Stimulated activated CD8-positive, alpha-beta memory T cell treated with anti-CD3 and anti-CD28 coated beads, Interleukin-12 subunit alpha, Interleukin-12 subunit beta, amount 100 ng/mL, for 1 hour (primary cell): ENCODE measurements at places on chromosomes 1 and 21.

- no peak for DNase-seq
These were observed 486.5 kb downstream of the SIPA1L2 start for GRCh38 chr1:232143315-232143886.

DNA sequence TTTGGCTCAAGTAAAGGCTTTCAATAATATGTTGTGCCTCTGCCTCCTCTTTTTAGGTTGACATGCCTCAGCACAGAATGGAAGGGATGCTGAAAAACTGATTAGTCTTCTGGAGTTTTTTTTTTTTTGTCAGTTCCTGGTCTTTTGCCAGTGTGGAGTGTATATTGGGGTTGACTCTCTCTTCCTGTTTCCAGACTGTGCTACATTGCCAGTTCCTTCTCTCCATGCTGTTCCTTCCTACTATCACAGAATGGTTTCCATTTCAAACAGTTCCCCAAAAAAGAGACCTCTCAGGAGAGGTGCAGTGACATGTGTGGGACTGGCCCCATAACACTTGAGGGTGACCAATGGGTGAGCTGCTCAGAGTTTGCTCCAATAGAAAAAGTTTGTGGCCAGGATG is 101.7 kb upstream of the ETV3 start:
- DNase-seq, result no peak

GRCh38 chr1:48230236-48230635 is 7.7 kb downstream of the SLC5A9 start:
- no peak for DNase-seq

- DNase-seq, result no peak
These were observed 80.0 kb downstream of the USP25 start for GRCh38 chr21:15809818-15810217.

- DNase-seq, result no peak
These were observed 493.5 kb downstream of the DPYD start for GRCh38 chr1:97427371-97427770.

DNA sequence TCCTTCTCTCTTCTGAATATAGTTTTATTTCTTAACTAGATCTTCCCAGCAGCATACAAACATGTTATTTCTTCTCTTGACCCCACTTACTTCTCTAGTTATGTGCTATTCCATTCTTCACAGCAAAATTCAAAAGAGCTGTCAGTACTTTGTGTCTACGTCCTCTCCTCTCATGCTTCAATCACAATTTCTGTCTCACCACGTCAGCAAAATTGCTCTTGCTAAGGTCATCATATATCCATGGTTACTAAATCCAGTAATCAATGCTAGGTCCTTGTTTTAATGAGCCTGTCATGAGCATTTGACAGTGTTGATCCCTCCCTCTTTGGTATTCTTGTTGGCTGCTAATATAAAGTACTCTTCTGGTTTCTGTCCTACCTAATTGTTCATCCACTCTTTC is 214.2 kb downstream of the DENND1B start:
- DNase-seq, result no peak

DNA sequence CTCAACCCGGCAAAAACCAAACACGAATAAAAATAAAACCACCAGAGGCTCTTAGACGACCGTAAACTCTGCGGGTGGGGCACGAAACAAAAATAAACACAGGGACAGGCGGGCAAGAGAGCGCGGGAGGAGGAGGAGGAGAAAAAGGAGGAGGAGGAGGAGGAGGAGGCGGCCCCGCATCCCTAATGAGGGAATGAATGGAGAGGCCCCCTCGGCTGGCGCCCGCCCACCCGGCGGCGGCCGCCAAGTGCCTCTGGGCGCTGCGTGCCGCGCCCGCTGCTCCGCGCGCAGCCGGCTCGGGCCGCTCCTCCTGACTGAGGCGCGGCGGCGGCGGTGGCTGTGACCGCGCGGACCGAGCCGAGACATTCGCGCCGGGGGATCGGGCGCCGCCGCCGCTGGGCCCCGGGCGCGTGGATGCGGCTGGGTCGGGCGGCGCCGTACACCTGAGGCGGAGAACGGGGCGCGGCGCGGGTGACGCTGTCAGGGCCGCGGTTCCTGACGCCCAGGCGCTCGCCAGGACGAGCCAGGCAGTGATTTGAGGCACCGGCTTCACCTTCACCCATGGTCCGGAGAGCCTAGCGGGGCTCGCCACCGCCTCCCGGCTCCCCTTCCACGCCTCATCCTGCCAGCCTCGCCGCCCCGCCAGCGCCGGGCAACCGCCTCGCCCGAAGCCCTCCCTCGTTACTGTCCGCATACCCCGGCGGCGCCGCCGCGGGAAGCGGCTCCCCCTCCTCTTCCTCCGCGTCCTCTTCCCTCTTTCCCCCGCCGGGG is at the start of gene MARK1:
Gene MARK1, plus strand, starts transcription at position 229 of the 771 bp plus-strand sequence. CDS start 687 bp downstream, outside the sequence.
- DNase-seq, result no peak

GRCh38 chr1:204106825-204107224 is 33.9 kb downstream of the SOX13 start:
- DNase-seq, result no peak

DNA sequence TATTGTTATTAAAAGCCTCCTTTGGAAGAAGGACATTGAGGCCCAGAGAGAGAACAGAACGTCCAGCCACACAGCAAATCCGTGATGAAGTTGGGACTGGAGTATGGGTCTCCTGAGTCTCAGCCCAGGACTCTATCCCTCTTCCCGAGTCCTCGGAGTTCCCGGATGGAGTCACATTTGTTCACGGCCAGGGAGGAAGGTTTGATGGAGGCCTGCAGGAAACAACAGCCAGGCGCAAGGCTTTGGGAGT is 357 bp upstream of the TXLNA start:
- no peak for DNase-seq

DNA sequence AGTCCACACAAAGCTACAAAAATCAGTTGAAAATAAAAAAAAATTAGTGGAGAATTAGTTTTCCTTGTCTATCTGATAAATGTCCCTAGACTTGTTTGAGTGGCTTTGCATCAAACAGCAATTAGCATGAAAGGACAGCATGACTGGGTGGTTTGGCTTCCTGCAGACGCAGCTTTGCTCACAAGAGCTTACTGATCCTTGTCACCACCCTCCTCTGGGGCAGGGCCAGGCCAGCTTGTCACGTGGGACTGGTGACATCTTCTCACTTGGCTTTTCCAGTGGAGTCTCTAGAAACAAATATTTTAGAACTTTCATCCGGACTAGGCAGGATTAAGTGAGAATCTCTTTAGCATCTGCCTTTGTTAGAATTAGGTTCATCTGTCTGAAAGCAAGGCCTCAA is 76.0 kb upstream of the OLIG2 start:
- DNase-seq, result no peak

DNA sequence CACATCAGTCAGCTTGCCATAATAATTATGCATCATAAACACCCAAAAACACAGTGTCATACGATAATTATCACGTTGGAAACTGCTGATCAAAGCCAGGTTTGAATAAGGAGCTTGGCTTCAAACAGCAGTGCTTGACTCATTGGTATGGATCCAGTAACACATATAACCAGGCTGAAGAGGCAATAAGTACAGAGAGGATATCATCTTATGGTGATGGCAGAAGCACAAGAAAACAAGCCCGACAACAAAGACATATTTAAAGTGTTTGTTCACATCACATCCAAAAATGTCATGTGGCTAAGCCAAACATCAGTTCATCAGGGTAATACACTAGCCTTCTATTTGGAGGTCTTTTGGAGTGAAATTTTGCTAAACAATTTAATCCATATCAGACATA is 389.7 kb downstream of the NCAM2 start:
- DNase-seq, result no peak

GRCh38 chr1:230219174-230220067 is 152.4 kb downstream of the GALNT2 start:
- DNase-seq, result no peak

GRCh38 chr1:190303501-190303900 is 174.2 kb downstream of the BRINP3 start:
- DNase-seq, result no peak

GRCh38 chr1:217432339-217432738 is 198.6 kb downstream of the GPATCH2 start:
- no peak for DNase-seq

GRCh38 chr1:38735651-38736161 is 123.9 kb downstream of the RRAGC start:
- DNase-seq, result no peak

DNA sequence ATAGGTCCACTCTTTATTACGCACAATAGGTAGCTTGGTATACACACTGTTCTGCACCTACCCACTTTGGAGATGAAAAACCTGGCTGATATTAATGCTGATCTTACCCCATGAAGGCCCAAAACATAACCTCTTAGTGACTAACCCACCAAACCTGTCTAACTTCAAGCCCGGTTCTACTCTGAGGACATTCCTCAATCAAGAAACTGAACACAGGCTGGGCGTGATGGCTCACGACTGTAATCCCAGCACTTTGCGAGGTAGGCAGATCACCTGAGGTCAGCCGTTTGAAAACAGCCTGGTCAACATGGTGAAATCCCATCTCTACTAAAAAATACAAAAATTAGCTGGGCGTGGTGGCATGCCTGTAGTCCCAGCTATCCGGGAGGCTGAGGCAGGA is 50.5 kb downstream of the EYA3 start:
- no peak for DNase-seq

DNA sequence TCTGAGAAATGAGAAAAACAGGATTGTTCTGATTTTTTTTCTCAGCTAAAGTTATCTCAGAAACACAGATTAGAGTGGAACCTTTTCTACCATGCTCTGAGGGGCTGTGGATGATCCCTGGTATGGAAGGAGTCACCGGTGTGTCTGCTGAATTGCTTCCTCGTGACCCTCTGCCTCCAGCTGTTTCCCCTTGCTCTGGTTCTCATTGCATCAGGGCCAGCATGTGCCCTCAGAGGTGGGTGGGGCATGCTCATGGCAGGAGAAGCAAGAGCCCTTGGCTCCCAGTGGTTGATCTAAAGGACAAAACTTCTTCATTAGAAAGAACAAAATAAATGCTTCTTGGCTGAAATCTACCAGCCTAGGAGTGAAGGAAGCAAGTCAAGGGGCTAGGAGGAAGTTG is 183.2 kb upstream of the HMCN1 start:
- DNase-seq, result no peak

DNA sequence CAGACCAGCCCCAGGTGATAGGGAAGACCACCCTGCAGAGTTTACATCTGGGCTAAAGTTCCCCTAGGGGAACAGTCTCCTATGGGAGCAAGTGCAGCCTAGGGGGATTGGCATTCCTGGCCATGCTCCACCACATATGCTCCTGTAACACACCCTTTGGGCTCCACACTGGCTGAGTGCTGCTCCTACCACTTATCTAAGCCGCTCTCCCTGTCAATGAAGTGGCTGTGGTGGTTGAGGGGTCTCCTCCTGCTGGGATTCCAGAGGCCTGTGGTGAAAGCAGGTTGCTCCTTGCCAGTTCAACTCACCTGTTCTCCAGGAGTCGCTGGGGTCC is 51.1 kb downstream of the COL24A1 start:
- DNase-seq, result no peak

GRCh38 chr1:48923116-48923515 is 146.4 kb upstream of the BEND5 start:
- no peak for DNase-seq

- DNase-seq, result peak; percentile 84
These were observed at the start of gene CENPF for GRCh38 chr1:214602764-214603657. TSS of gene CENPF (plus strand) at chr1:214603195. CDS start at chr1:214613755, 10,560 bp downstream.

GRCh38 chr1:176950736-176951324 is 213.7 kb downstream of the ASTN1 start:
- DNase-seq, result no peak

DNA sequence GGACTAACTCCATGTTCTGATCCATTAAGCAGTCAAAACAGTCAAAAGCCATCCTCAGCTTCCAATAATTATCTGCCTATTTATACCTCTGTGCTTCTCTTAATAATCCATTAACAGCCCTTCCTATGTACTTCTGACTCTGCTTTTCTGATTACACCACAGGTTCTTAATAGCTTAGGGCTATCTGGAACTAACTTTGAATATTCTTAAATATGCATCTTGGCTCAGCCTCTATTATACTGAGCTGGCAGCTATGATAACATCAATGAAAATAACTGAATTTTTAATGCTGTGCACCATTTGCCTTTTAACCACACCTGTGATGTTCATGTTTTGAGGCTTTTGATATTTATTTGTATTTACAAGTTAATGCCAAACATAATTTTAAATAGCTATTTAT is 175.9 kb downstream of the DPYD start:
- DNase-seq, result no peak

DNA sequence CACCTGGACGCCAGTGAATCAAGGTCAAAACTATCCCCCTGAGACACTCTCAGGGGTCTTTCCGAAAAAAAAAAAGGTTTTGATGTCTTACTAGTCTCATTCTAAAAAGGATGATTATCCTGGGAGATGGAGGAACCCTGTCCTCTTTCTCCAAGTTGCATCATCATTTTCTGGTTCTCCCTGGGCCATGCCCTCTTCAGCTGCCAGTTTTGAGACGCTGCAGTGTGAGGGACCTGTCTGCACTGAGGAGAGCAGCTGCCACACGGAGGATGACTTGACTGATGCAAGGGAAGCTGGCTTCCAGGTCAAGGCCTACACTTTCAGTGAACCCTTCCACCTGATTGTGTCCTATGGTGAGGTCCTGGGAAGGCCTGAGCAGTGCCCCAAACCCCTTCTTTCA is 3.5 kb downstream of the FCRLA start:
- no peak for DNase-seq

GRCh38 chr1:91244737-91245136 is 159.9 kb downstream of the HFM1 start:
- no peak for DNase-seq

DNA sequence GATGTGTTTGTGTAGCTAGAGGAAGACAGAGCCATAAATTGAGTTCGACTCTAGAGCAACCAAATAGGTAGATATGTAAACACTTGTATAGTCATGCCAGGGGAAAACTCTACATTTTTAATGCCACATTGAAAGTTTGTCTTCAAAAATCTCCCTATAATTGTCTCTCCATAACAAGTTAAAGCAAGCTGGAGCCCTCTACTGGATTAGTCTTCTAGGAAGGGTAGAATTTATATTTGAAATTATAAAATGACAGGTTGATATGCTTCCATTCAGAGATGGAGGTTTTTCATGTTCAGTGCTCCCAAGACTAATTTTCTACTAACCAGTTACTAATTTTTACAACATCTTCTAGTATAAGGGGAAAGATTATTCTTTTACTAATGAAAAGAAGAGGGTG is 13.1 kb upstream of the COL24A1 start:
- DNase-seq, result no peak

DNA sequence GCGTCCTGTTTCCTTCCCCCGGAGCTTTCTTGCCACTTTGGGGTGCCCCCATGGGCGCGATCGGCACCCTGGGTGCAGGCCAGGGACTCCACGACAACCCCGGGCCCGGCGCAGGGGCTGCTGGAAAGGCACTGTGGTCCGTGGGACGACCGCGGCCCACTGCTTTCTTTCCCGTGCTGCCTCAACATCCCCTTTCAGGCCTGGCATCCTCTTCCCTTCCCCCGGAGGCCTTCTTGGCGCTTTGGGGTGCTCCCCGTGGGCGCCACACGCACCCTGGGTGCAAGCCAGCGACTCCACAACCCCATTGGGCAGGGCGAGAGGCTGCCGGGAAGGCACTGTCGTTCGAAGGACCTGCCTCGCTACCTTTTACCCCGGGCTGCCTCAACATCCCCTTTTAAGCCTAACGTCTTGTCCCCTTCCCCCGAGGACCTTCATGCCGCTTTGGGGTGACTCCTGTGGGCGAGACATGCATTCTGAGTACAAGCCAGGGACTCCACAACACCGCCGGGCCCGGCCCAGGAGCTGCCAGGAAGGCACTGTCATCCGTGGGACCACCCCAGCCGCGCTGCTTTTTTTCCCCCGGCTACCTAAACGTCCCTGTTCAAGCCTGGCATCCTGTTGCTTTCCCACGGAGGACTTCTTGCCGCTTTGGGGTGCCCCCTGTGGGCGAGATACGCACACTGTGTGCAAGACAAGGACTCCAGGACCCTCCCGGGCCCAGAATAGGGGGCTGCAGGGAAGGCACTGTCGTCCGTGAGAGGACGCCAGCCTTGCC is 137.8 kb downstream of the LIPI start:
- DNase-seq, result no peak
